ENCODE measurements at places on chromosomes 3 and 15.

GRCh38 chr3:181701096-181701495 is 10.6 kb upstream of the SOX2 start:
- no peaks in the 10 kb centered on the region for H3K36me3 ChIP-seq
- no peak overlapping the region for H3K4me3 ChIP-seq
- no peak overlapping the region for H3K27ac ChIP-seq
- peaks cover 6% of the 10 kb centered on the region for H3K4me1 ChIP-seq

- peaks cover 2% of the 10 kb centered on the region for H3K4me1 ChIP-seq
- no peaks in the 10 kb centered on the region for H3K36me3 ChIP-seq
- no peak overlapping the region for H3K4me3 ChIP-seq
- H3K27me3 ChIP-seq, result peaks cover 5% of the 10 kb centered on the region
Measured at GRCh38 chr3:45140141-45140769, 5.9 kb downstream of the CDCP1 start.

GRCh38 chr3:157844216-157844615 is 262.0 kb downstream of the SHOX2 start:
- no peaks in the 10 kb centered on the region for H3K36me3 ChIP-seq
- H3K4me1 ChIP-seq, result no peaks in the 10 kb centered on the region
- no peak overlapping the region for H3K27ac ChIP-seq
- H3K27me3 ChIP-seq, result no peaks in the 10 kb centered on the region

- no peaks in the 10 kb centered on the region for H3K36me3 ChIP-seq
- no peaks in the 10 kb centered on the region for H3K27me3 ChIP-seq
- H3K4me1 ChIP-seq, result peaks cover 4% of the 10 kb centered on the region
- no peak overlapping the region for H3K27ac ChIP-seq
Measured at GRCh38 chr3:100518244-100518643, 25.8 kb downstream of the TMEM45A start.
